ENCODE measurements at places on chromosomes 11 and 22.

- DNase-seq, result no peak
Measured at GRCh38 chr11:43212279-43212678, 99.5 kb upstream of the API5 start.

GRCh38 chr22:35947794-35948425 lies 80.7 kb downstream of the RBFOX2 start:
- DNase-seq, result no peak

- DNase-seq, result no peak
Measured at GRCh38 chr11:132821014-132821413, 711.3 kb downstream of the OPCML start.

- DNase-seq, result no peak
Measured at GRCh38 chr11:111367411-111368284, 11.4 kb downstream of the POU2AF1 start.

DNA sequence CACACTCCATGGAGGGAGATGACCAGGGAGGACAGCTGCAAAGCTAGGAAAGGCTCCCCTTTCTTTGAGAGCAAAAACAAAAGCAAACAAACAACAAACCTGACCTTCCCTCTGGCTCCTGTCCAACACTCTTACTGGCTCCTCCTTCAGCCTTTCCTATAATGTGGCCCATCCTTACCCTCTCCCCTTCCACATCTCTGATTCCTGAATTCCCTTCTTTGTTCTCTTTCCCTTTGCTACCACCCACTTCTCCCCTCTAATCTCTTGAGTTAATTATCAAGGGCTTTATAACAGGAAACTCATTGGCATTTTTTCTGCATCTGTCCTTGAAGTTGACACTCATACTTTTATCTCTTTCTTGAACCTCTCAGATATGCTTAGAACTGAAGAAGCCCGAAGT lies 56.3 kb downstream of the ZNF280B start:
- no peak for DNase-seq

DNA sequence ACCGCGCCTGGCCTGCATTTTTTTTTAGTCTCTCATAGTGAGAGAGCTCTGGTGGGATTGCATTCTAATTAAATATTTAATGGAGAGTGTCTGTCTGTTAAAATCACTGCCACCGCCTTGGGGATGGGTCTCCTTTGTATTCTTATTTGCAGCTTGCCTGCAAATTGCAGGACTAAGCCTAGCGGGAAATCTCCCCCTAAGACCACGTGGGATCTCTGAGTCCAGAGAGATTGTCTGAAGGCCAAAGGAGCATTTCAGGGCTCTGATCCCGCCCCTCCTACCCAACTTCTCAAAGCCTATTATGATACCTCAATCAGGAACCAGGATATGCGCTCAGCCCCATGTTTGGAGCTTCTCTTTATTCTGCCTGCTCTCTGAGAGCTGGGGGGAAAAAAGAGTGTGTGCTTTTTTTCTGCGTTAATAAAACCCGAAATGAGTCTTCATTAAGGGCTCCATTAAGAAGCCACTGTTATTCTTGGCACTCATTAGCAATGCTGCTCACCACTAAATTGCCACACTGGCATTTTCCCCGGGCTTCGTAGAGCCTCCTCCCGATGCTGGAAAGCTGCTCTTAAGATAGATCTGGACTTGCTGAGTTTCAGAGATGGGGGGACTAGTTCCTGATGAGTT lies 92.9 kb upstream of the THY1 start:
- no peak for DNase-seq

All from hippocampal formation (tissue), 2 donors.